Smooth muscle cell of trachea (primary cell): ENCODE measurements at places on chromosomes 4 and X. TPM values are rescaled to one million over a fixed set of nuclear protein-coding genes. Genes with fewer than 3 reads are reported as not detected.

TKTL2 gene
- total RNA-seq: not detected in 2 replicates

GPRASP1 gene
- total RNA-seq: 4.2 and 5.6 TPM in 2 replicates

STPG2 gene
- under 0.01 TPM in 1 of 2 replicates, not detected in the other for total RNA-seq

TCEAL7 gene
- total RNA-seq: 43.7 and 66.8 TPM in 2 replicates

SSX3 gene
- total RNA-seq: not detected in 2 replicates

SHROOM4 gene
- 0.33 and 0.44 TPM in 2 replicates for total RNA-seq
